Activated naive CD4-positive, alpha-beta T cell (primary cell): ENCODE measurements at places on chromosomes 4 and X.

DNA sequence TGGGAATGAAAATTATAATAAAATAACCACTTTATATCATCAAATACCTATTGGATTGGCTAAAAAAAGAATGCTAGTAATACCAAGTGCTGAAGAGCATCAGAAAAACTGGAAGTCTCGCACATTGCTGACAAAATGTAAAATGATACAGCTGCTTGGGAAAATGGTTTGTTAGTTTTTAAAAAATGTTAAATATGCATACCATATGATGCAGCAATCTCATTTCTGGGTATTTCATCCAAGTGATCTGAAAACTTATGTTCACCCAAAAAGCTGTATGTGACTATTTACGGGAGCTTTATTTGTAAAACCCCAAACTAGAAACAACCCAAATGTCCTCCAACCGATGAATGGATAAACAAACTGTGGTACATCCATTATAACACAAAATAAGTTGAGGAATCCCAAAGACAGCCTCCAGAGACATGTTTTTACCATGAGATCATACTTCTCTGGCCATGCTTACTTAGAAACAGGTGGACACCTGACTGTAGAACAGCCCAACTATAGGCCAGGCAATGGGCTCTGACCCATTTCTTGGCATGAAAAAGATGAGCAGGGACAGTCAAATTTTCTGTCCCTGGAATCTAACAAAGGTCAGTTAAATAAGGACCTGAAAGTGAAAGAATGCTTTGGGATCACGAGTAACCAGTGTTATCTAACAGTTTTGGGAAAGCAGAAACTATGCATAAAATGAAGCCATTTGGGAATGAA lies 47.5 kb upstream of the FAM120C start:
- no peak for DNase-seq

- DNase-seq, result no peak
Measured at GRCh38 chr4:149306537-149306936, 509.1 kb downstream of the IQCM start.

GRCh38 chr4:177012918-177013545 lies 220.3 kb upstream of the VEGFC start:
- DNase-seq, result no peak

DNA sequence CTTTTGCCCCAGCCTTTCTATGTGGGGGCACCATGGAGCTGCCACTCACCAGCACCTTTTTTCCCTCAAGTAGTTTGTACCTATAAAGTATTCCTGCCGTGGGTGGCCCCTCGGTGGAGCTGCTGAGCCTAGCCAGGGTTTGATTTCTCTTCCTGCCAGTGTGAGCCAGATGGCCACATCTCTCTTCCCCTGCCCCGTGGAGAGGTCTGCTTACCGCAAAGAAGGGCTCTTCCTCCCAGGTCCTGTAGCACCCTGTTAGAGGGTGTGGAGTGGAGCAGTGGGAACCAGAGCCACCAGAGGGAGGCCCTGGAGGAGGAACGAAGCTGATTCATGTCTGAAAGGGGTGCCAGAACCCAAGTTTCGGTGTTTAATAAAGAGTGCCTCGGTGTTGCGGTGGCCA lies 95.4 kb downstream of the PTTG2 start:
- no peak for DNase-seq

GRCh38 chr4:132642016-132642817 lies 506.9 kb upstream of the PCDH10 start:
- DNase-seq, result no peak

- no peak for DNase-seq
Measured at GRCh38 chrX:110145854-110146253, 142.9 kb downstream of the TMEM164 start.

DNA sequence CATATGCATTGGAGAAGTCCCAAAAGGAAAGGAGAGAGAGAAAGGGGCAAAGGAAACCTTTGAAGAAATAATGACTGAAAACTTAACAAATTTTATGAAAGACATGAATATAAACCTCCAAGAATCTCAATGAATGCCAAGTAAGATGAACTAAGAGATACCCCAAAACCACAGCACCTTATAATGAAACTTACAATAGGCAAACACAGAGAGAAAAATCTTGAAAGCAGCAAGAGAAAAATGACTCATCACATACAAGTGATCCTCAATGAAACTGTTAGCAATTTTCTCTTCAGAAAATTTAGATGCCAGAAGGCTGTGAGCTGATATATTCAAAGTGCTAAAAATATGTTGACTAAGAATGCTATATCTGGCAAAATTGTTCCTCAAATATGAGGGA lies 10.1 kb downstream of the SMIM10L2A start:
- DNase-seq, result no peak

DNA sequence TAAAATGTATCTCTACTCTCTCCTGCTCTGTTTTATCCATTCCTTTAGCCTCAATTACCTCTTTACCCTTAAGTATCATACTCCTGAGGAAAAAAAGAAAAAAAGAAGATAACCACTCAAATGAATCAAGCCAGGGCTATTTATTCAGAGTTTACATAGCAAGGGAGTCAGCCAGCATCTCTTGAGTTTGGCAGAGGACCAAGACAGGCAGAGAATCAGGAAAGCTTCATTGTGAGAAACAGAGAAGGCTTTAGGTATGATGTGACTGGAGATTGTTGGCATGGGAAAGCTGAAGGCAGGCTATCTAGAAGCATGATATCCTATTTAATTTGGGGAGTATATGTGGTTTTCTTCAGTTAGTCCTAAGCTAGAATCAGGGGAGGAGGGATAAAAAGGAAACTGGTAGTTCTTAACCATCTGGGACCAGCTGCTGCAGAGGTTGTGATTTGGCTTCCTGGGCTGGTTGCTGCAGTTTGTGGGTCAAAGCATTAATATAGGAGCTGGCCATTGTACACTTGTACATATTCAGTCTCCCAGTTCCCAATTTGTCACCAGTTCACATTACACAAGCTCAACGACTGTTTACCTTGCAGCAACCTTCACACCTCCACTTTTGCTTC lies 11.2 kb downstream of the APELA start:
- DNase-seq, result no peak

- no peak for DNase-seq
Measured at GRCh38 chr4:86821151-86821550, 28.0 kb downstream of the SLC10A6 start.

- DNase-seq, result no peak
Measured at GRCh38 chr4:139692309-139693012, 26.8 kb downstream of the MGST2 start.

GRCh38 chr4:142150483-142150882 lies 514.1 kb downstream of the IL15 start:
- no peak for DNase-seq

DNA sequence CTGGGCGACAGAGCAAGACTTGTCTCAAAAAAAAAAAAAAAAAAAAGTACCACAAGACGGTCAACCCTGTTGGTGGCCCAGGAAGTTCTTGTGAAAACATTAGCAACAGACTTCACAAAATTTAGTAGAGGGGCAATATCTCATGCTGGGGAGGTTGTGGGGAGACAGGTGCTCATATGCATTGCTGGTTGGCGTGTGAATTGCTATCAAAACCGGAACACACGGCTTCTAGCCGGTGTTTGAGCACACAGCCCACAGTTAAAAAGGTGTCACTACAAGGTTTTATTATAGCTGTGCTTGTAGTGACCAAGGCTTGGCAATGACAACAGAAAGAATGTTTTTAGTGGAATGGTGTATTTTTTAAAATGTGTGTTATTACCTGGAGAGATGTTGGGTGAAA lies 41.8 kb downstream of the SMS start:
- DNase-seq, result no peak

DNA sequence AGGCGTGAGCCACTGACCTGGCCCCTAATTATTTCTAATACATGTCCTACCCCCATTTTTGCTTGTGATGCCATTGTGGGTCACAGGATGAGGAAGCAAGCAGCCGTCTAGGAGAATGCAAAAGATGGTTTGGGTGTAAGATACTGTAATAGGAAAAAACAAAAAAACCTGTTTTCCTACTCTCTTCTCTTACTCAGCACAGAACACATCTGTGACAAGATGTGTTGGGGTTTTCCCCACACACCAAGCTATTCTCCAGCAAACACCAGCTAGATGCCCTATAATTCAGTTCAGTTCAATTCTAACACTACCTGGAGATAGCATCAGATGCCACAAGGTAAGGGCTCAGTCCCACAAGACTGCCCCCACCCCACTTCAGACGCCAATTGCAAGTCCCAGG lies 15.3 kb upstream of the HPRT1 start:
- no peak for DNase-seq

GRCh38 chr4:125200556-125200955 lies 114.2 kb upstream of the FAT4 start:
- no peak for DNase-seq

GRCh38 chr4:47383829-47384427 lies 79.6 kb downstream of the COMMD8 start:
- DNase-seq, result no peak

- DNase-seq, result no peak
Measured at GRCh38 chr4:94819371-94820168, 61.8 kb downstream of the BMPR1B start.

DNA sequence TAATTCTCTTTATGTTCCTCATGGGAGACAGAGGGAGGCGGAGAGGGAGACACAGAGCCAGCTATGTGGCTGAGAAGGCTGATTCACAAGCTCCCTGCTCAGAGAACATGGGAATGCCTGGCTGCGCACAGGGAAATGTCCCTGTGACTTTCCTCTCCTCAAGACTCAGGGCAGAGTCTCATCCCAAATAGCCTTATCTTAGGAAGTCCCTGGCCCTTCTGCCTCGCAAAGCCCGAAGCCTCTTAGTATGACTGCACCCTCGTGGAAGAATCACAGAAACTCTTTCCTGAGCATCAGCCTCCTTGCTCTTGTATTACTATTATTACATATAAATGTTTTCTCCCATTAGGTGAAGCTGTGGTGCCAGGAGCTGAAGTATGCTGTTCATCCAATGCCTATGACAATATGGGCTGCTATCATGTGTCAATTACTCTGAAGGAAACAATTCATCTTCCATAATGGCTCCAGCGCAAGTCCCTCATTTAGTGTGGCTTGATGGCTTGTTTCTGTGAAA lies 230.5 kb downstream of the MGST2 start:
- no peak for DNase-seq

GRCh38 chr4:110344165-110344564 lies 131.8 kb upstream of the ENPEP start:
- no peak for DNase-seq

- DNase-seq, result no peak
Measured at GRCh38 chr4:167966143-167966542, 126.2 kb upstream of the ANXA10 start.

DNA sequence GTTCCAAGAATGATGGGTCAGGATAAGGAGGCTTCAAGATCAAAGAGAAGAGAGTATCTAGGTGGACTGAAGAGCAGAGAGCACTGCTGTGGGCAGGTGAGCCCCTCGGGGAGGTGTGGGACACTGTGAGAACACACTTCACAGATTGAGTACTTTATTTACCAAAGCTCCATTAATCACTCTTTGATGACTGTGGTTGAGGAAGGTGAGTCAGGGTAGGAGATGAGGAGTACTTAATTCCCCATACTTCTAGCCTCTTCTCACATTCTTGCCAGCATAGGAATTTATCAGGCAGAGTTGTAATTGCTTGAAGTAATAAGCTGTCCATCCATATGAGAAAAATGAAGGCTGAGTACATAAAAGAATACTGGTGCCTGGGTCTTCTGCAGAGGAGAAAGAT lies 375.3 kb downstream of the PCDH10 start:
- DNase-seq, result no peak

DNA sequence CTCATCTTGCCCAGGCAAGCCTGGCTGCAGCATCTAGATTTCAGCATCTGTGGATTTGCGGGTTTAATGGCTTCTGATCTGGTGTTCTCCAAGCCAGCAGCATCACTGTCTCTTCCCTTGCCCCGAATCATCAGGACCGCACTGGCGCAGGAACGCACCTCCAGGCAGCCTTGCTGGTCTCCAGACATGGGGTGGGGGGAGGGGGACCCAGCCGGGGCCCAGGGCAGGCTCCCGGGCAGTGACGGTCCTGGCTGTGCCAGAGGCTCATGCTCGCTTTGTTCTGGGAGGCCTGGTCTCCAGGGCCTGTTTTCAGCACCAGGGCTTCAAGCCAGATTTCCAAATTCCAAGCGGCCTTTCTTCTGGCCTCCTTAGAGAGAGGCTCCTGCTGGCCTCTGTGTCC lies 4.9 kb downstream of the CFAP99 start:
- no peak for DNase-seq

DNA sequence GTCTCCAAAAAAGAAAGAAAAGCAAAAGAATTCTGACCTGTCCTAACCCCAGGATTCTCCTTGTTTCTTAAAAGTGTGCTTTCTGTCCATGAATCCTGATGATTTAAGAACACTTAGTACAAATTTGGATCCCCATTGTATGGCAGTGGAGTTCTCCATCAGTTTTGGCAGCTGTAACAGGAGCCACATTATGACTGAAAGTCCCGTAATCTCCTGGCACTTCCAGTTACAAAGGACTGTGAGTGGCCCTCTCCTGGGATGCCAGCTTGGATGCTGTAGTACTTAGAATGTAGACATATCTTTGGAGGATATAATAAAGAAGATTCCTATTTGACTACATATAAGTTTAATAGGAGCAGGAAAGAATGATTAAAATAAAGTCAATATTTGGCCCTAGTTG lies 20.6 kb downstream of the AP1AR start:
- no peak for DNase-seq

DNA sequence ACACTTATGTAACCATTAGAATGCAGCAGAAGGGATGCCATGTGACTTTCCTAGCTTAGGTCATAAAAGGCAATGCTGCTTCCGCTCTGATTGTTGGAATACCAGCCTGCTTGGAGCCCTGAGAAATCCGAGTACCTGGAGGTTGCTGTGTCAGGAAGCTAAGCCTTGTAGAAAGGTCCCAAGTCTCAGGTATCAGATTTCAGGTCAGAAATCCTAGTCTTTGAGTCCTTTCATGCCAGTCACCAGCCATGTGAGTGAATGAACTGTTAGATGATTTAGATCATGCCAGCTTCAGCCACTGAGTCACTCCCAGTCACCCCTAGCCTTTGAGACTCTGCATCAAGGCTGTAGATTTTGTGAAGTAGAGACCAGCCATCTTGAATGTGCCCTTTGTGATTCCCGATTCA lies 23.5 kb downstream of the RAP1GDS1 start:
- no peak for DNase-seq

GRCh38 chrX:10106806-10107205 lies 50.0 kb upstream of the CLCN4 start:
- peak; percentile 14 for DNase-seq

DNA sequence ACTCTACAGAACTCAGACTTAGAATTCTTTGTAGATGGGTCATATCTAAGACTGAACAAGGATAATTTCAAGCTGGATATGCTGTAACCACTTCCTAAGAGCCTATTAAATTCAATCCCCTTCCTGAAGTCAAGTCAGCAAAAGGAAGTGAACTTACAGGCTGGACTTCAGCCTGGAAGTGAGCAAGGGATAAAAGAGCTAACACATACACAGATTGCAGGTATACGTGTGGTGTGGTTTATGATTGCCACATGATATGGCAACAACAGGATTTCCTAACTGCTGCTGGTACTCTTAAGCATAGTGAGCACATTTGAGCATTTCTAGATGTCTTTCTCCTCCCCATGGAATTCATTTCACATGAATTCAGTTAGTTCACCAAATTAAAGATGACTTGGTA lies 38.2 kb upstream of the UXT start:
- DNase-seq, result no peak

GRCh38 chr4:150971901-150972300 lies 43.2 kb downstream of the LRBA start:
- DNase-seq, result no peak
